Hepatocyte (in vitro differentiated cells): ENCODE measurements at places on chromosomes 1 and 21. TPM values are rescaled to one million over a fixed set of nuclear protein-coding genes. Genes with fewer than 3 reads are reported as not detected.

Gene UBXN10
- 0.48 and 0.63 TPM in 2 replicates for total RNA-seq

Gene LIN28A
- total RNA-seq = 0.43 and 0.64 TPM in 2 replicates

Gene KCNQ4
- not detected in 2 replicates for total RNA-seq

Gene SYT14
- total RNA-seq = 1.4 TPM in 2 replicates

Gene SPRR2E
- not detected in 2 replicates for total RNA-seq

Gene CFHR1
- 51.1 and 58.2 TPM in 2 replicates for total RNA-seq

Gene TNFRSF1B
- 4.1 and 13.4 TPM in 2 replicates for total RNA-seq

Gene LENEP
- total RNA-seq = 0.92 TPM in 1 of 2 replicates, not detected in the other

Gene A3GALT2
- not detected in 2 replicates for total RNA-seq

Gene AK2
- 120 and 133 TPM in 2 replicates for total RNA-seq

Gene CELA2A
- 2.2 and 9.5 TPM in 2 replicates for total RNA-seq

Gene WDR64
- total RNA-seq = 0.07 TPM in 1 of 2 replicates, not detected in the other

Gene IL22RA1
- 4.7 and 6.1 TPM in 2 replicates for total RNA-seq

Gene SERPINC1
- total RNA-seq = 123 and 125 TPM in 2 replicates
